ENCODE measurements at places on chromosomes 7 and 10. TPM values are rescaled to one million over a fixed set of nuclear protein-coding genes. Genes with fewer than 3 reads are reported as not detected.

C10orf143 gene
- polyA plus RNA-seq = 4.0 TPM

CRHR2 gene
- 0.45 TPM for polyA plus RNA-seq

PRSS1 gene
- 0.27 TPM for polyA plus RNA-seq

SEPTIN7 gene
- polyA plus RNA-seq = 189 TPM

DNA sequence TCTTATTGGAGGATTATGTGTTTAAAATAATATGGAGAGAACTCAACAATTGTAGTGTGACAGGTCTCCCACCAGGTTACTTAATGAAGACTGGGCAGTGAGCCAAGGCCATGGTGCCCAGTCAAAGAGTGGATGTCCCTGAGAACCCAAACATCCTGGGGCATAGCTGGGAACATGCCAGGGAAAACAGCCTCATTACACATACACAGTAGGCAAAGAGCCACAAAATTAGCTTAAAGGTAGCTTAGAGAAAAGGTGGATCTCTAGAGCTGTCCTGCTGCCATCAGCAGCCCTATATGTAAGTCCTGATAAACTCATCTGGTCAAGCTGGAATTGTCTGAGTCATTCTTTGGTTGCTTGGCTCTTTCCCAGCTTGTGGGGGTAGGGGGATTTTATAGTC lies 287.8 kb downstream of the PHF14 start:
- no peak for DNase-seq

GRCh38 chr10:118974951-118975350 lies 54.6 kb upstream of the NANOS1 start:
- no peak for DNase-seq

DNA sequence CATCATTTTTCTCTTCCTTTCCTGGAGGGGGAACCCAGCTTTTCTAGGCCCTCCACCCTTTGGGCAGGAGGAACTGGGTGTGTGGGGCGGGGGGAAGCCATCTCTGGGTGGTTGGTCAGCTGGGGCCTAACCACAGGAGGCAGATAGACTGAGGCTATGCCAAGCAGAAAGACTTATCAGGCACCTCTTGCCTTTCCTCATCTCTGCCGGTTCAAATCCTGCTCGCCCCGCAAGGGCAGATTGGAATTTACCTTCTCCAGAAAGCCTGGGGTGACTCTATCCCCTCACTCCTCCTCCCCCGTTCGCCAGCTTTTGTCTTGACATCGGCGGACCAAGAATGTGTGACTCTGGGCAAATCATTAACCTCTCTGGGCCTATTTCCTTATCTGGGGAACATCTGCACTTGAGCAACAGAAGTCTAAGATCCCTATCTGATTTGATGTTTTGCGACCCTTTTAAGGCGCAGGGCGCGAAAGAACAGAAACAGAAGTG lies 584 bp upstream of the GARS1 start:
- peak; percentile 67 for DNase-seq
